Non-pigmented ciliary epithelial cell (primary cell): ENCODE measurements at places on chromosomes 1 and 21.
A peak's percentile ranks its signal among the peaks of the same experiment; 100 is the strongest.

GRCh38 chr1:93995837-93996536 lies 86.8 kb upstream of the GCLM start:
- DNase-seq, result no peak

- no peak for DNase-seq
These were observed 528.5 kb downstream of the ADGRL2 start for GRCh38 chr1:82329226-82329625.

DNA sequence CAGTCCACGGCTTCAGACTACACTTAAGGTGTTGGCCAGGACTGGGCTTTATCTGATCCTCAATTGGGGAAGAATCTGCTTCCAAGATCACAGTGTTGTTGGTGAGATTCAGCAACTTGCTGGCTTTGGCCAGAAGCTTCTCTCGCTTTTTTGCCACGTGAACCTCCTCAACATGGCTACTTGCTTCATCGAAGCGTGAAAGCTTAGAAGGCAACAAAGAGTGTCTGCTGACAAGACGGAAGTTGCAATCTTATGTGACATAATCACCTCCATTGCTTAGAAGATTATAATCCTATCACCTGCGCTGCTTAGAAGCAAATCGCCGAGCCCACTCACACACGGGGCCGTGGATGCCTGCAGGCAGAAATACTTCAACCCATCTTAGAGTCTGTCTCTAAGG lies 10.4 kb upstream of the ITPKB start:
- DNase-seq, result no peak

DNA sequence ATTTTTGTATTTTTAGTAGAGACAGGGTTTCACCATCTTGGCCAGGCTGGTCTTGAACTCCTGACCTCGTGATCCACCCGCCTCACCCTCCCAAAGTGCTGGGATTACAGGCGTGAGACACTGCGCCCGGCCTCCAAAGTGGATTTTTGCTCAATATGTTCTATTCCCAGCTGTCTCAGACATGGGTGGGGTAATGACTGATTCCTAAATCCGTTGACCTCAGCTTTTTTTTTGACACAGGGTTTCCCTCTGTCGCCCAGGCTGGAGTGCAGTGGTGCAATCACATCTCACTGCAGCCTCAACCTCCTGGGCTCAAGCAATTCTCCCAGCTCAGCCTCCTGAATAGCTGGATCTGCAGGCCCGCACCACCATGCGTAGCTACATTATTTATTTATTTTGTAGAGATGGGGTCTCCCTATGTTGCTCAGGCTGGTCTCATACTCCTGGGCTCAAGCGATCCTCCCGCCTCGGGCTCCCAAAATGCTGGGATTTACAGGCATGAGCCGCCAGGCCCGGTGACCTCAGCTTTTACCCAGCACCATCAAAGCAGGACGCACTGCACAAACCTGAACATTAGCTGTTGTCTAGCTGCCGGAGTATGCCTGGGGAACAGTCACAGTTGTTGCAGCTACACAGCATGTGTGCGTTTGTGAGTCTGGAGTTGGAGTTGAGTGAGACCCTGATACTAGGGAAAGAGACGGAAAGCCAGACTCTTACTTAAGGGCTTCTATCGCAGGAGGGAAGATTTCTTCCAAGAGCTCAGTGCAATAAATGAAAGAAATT lies 43.7 kb upstream of the PSEN2 start:
- DNase-seq, result no peak

DNA sequence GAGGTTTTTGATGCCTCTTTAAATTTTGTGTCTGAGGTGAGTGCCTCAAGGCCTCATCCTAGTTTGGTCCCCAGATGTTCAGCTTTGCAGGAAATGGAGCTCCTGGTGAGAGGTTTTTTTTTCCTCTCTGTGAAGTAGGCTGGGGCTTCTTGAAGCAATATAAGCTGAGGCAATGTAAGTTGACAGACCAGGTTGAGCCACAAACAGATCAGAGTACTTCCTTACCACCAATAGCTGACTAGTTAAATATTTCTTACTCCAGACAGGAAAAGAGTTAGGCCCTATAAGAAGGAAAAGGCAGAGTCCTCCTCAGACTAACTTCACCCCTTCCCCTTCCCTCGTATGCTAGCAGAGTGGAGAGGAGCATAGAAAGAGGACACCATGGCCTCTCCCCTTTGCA lies 341.0 kb downstream of the LMO4 start:
- DNase-seq, result no peak

GRCh38 chr1:210597555-210598134 lies 268.9 kb downstream of the HHAT start:
- peak; percentile 77 for DNase-seq

- no peak for DNase-seq
These were observed 62.5 kb upstream of the CAPZB start for GRCh38 chr1:19547814-19548213.

DNA sequence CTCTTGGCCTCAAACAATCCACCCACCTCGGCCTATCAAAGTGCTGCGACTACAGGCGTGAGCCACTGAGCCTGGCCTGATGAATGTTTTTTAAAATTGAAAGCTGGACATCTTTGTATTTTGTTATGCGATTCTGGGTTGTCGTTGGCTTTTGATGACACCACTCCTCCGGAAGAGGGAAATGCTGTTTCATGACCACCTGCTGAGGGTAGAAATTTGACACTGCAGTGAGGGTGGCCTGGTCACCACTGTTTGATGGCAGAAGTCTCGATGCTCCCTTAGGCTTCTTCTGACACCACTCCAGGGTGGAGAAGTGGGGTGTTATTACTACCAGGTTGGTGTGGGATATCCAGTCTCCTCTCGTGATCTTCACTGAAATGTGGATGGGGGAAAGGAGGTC lies 357.2 kb downstream of the RGS7 start:
- no peak for DNase-seq

- no peak for DNase-seq
These were observed 749 bp downstream of the SEC16B start for GRCh38 chr1:177969109-177969508.

DNA sequence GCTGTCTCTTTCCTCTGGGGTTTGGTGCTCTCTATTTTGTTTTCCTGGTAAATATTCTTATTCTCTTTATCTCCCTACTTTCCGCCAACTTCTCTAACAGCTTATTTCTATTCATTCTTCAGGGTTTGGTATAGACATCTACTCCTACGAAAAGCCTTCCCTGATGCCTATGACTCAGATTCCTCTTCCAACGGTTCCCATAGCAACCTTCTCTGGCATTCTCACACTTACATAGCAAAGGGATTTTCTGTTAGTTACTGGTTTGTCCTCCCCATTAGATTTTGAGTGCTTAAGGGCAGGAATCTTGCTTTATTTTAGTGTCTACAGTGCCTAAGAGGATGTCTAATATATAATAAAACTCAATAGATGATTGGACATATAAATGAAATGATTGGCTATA lies 407.6 kb upstream of the DEPDC1 start:
- no peak for DNase-seq

DNA sequence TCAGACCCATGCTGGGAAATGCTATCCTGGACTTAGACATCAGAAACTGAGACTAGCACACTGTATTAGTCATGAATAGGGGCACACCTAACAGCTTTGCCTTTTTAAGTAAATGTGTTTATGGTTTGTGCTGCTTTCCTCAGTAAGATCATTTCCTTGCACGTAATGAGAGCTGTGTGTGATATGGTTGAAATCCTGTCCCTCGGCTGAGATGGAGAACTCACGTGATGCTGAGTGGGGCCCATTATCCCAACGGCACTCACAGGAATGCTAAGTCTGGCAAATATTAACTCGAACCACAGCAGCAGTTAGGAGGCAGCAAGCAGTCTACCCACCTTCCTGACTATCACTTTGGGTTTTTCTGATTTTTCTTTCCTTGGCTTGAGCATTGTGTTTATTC lies 38.2 kb downstream of the BCL9 start:
- DNase-seq, result no peak

DNA sequence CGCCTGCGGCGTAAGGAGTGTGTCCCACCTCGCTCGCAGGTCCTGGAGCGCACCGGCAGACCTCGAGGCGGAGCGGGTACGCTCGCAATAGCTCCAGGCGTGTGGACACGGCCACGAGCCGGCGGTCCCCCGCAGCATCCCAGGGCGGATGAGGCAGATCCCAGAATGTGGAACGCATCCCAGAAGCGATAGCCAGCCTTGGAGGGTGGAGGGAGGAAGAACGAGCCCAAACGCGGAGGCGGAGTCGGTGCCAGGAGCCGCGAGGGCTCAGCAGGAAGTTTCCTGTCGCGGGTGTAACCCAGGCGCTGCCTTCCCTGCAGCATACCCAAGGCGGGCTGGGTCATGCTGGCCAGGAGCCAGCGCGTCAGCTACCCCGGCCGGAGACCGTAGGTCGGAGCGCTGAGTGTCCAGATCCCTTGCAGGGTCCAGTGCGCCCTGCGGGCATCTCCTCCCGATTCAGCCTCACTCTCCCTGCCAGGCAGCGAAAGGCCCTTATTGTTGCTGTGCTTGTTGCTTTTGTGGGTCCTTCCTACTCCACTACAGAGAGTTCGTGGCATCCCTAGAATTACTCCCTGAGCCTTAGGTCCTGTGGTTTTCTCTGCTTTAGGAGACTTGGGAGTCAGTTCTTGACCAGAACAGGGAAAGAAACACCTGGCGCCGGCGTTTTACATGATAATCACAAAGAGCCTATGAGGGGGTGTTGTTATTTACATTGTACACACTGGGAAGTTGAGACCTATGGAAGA lies 27.7 kb downstream of the STYXL2 start:
- DNase-seq, result no peak

GRCh38 chr1:168521401-168522000 lies 22.3 kb downstream of the XCL2 start:
- DNase-seq, result no peak

- DNase-seq, result no peak
These were observed 6.8 kb downstream of the ATP5PO start for GRCh38 chr21:33908760-33909159.

- no peak for DNase-seq
These were observed 21.7 kb upstream of the IL12RB2 start for GRCh38 chr1:67285780-67286488.

GRCh38 chr1:160131803-160132565 lies 16.4 kb downstream of the ATP1A2 start:
- no peak for DNase-seq

DNA sequence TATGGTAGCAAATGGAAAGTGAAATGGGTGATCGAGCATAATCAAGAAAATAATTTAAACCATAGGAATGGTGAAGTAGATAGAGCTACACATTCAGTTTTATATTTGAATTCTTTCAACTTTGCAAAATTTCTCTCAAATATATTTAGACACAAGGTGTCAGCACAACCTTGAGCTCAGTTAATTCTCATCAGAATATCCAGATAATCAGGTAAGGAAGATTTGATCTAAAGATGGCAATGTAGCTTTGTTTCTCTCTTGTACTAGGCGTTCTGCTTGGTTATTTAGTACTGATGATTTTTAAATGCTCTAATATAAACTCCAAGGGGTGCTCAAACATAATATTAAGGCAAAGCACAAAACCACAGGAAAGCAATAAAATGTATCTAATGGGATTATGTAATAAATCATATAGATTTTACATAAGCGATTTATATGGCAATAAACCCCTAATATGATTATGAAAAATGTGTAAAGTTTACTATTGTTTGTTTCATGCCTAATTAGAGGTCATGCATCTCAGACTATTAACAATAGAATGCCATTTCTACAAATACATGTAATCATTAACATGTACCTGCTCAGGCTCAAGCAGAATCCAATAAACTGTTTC lies 32.4 kb upstream of the SERTAD4 start:
- DNase-seq, result no peak

DNA sequence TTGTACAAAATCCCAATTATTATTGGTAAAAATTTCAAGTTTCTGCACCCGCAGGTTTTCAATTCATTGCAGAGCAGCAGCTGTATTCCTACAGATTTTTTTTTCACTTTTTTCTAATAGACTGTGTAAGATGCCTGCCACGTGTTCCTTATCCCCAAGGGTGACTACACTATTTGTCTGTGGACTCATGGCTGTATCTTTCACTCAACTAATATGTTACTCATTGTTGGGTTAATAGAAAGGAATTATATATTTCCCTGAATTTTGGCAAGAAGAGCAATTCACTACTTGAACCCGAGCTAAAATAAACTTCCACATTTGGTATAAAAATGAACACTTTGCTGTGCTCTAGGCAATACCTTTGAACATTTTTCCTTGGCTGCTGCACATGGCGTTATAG lies 158.7 kb downstream of the NCAM2 start:
- DNase-seq, result no peak

DNA sequence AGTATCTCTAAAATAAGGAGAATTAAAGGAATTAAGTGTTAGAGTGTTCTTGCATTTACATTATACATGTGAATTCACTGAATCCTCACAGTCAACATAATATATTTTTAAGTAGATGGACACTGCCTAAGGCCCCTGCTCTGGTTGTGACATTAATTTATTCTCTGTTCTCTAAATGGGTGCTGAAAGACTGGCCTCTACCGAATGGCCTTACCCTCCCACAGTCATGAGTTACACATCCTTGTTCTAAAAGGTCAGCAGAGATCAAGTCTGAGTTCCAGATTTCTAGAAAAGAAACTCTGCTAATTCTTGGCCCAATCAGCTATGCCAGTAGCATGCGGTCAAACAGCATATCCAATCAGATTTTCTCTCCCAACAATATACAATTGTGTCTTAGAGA lies 193.2 kb downstream of the TM2D1 start:
- DNase-seq, result no peak

DNA sequence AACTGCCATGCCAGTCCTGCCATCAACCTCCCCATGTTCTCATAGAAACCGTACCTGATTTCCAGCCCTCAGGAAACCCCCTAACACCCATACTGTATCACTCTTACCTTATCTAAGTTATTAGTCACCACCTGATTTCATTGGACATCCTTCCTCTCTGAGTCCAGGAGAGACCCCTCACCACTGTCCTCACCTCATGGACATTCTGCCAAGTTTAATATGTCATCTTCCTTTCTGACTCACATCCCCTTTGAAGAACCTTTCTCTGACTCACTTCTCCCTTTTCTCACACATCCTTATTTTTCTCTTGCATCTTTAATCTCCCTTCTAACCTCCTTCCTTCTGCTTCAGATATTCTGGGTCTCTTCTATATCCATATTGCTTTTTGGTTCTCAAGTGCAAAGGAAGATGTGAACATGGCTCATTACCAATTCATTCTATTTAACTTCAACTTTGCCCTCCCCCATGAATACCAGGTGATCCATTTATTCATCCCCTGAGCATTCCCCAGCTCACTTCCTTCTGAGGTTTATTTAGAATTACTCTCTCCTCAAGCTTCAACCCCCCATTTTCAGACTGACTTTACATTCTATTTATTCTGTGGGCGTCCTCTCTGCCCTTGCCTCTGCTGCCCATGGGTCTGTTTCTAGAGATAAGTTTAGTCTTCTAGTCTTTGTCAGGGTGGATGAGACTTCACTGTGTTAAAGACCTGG lies 206.8 kb upstream of the ESRRG start:
- DNase-seq, result peak; percentile 57

GRCh38 chr1:157137046-157137407 lies 1.2 kb downstream of the ETV3 start:
- DNase-seq, result no peak

DNA sequence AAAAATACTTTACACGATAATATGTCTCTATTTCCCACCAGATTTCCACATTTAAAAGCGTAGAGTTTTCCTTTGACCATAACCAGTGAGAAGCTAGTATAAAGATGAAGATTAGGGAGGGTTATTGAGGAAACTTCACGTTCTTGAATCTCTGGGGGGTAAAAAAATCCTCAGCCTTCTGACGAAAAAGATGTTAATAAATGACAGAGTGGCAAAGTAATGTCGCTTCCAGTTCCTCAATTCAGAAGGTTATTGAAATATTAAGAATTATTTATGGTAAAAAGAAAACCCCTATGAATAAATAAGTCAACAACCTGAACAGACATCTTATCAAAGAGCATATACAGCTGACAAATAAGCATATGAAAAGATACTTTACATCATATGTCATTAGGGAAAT lies 241.0 kb downstream of the GPATCH2 start:
- DNase-seq, result no peak
